Breast epithelium (tissue), 4 donors: ENCODE measurements at places on chromosomes 2 and 18. TPM values are rescaled to one million over a fixed set of nuclear protein-coding genes. Genes with fewer than 3 reads are reported as not detected.

DNA sequence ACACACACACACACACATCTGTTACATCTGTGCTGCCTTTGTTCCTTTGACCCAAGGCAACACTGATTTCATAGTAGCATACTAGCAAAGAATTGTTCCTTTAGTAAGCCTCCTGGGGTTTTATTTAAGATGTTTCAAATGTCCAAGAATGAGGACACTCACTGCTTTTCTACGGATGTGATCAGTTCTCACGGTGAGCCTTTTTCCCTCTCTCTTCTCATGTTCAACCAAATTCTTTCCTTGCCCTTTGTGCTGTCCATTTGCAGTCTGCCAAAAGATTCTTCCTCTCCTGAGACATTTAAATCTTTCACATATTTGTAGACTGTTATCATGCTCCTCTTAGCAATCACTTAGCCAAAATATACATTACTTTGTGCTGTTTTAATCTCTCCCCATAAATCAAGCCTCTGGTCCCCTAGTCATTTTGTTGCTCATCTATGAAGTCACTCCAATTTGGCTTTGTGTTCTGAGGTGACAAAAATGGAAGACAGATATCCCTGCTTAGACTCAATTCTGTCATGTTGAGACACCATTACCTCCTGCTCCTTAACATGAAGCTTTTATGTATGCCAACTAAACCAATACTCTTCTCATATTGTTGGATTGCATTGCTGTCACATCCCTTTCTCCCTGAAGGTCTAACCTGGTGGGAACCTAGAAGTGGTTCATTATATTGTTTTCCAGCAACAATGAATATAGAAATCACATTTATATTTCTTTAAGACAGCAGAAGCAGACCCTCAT lies 1605.3 kb upstream of the ACVR2A start:
- H3K36me3 ChIP-seq = no peaks in the 10 kb centered on the region
- H3K27ac ChIP-seq = no peak overlapping the region
- DNase-seq = no peak
- no peak overlapping the region for H3K4me3 ChIP-seq
- no peaks in the 10 kb centered on the region for H3K4me1 ChIP-seq

DNA sequence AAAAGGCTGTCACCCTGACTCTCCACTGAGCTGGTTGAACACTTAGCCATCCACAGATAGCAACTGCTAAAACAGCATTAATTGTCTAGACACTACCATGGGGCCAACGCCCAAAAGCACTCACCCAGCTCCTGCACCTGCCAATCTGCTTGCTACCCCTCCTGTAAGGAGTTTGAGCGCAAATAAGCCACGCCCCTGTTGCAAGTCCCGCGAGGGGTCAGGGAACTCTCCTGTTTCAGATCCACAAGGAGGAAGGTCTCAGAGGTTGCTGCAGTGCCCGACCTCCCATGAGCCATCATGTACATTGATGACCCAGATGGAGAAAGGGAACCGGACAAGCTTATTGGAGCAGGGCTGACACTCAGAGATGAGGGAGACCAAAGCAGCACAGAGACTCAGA lies 106.8 kb downstream of the ZNF516 start:
- H3K36me3 ChIP-seq = no peaks in the 10 kb centered on the region
- H3K4me3 ChIP-seq = no peak overlapping the region
- H3K27me3 ChIP-seq = no peaks in the 10 kb centered on the region
- DNase-seq = no peak
- no peak overlapping the region for H3K27ac ChIP-seq

The NOSTRIN gene
- total RNA-seq = 73.7 TPM

The PID1 gene
- total RNA-seq = 60.3 TPM

The ACMSD gene
- total RNA-seq = 0.59 TPM

- no peaks in the 10 kb centered on the region for H3K27me3 ChIP-seq
- no peak for DNase-seq
- H3K27ac ChIP-seq = no peak overlapping the region
- no peak overlapping the region for H3K4me3 ChIP-seq
- no peaks in the 10 kb centered on the region for H3K36me3 ChIP-seq
Observed at GRCh38 chr2:8740136-8740535, 58.3 kb downstream of the ID2 start.

The GALNT13 gene
- total RNA-seq = 17.3 TPM

DNA sequence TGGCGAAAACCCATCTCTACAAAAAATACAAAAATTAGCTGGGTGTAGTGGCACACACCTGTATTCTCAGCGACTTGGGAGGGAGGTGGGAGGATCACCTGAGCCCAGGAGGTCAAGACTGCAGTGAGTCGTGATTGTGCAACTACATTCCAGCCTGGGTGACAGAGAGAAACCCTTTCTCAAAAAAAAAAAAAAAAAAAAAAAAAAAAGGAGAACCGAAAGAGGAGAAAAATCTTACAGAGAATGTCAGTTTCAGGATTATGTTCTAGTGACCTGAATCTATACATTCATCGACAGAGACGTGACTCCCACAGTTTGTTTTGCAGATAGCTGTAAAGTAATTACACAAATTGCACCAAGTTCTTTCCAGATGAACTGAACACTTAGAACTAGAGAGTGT lies 187.8 kb downstream of the FTCDNL1 start:
- no peaks in the 10 kb centered on the region for H3K36me3 ChIP-seq
- H3K4me3 ChIP-seq = no peak overlapping the region
- H3K4me1 ChIP-seq = no peaks in the 10 kb centered on the region
- no peaks in the 10 kb centered on the region for H3K27me3 ChIP-seq
- no peak for DNase-seq

GRCh38 chr2:72793798-72794440 lies 31.9 kb downstream of the EXOC6B start:
- H3K4me3 ChIP-seq = no peak overlapping the region
- H3K27me3 ChIP-seq = no peaks in the 10 kb centered on the region
- no peaks in the 10 kb centered on the region for H3K36me3 ChIP-seq
- no peak overlapping the region for H3K27ac ChIP-seq
